Stimulated activated effector memory CD8-positive, alpha-beta T cell treated with anti-CD3 and anti-CD28 coated beads, Interleukin-12 subunit alpha, Interleukin-12 subunit beta, amount 100 ng/mL, for 72 hours (primary cell): ENCODE measurements at places on chromosomes 16 and 17.

DNA sequence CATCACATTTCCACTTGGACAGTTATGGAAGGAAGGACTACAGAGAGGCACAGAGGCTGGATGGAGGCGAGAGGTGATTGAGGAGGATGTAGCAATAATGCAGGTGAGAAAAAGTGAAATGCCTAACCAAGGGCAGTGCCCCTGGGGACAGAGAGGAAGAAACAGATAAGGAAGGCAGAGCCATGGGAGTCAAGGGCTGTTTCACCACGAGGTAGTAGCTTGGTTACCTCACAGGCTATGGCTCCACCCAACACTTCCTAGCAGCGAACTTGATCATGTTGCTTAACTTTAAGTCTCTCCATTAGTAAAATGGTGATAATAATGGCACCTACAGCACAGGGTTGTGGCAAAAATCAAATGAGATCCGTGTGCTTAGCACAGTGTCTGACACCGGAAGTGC, 83.9 kb downstream of the YPEL2 start:
- no peak for DNase-seq

DNA sequence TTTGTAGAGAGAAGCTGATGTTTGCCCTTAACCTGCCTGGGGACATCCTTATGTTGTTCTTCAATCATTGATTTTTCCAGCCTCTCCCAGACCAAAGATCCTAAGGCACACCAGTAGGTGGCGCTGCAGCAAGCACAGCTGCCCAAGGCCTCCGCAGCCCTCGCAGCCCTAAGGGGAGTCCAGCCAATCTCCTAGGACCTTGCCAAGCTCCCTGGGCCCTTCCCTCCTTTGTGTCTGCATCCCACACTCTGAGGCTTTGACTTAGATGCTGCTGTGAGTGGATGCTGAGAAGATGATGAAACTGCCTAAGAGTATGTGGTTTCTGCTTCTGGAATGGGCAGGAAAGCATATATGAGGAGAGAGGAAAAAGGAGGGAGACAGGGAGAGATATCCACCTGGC, 47.1 kb downstream of the SPACA3 start:
- no peak for DNase-seq

DNA sequence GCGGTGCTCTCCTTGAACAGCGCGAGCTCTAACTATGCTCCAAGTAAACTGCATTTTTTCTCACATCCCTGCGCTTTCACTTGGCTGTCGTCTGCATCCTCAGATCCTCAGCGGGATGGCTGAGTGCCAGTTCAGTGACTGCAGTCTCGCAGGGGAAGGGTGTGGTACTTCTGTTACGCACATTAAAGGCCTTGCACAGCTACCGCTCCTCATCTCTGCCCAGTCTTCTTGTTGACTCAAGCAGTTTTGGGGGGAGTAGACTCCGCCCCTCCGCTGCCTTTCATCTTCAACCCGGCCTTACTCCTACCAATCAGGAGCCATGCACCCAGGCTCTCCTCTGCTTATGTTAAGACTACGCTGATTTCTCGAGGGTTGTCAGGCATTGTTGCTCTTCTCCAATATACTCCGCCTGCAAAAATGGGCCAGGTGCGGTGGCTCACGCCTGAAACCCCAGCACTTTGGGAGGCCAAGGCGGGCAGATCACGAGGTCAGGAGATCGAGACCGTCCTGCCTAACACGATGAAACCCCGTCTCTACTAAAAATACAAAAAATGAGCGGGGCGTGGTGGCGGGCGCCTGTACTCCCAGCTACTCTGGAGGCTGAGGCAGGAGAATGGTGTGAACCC, 10.0 kb downstream of the ATP5PD start:
- no peak for DNase-seq

DNA sequence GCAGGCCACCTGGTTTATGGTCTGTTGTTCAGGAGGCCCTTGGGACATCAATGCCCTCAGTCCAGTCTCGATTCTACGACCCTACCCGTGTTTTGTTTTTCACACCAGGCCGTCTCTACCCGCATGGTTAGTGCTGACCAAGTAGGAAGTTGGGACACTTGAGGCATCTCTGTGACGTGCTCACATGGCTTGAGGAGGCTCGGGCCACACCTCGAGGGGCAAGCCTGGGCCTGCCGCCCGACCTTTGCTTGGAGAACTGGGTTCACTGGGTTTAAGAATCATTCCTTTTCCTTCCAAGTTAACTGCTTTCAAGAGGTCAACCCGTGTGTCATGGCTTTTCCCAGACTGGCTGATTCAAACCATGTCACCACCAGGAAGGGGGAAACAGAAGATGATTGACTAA, 86.8 kb downstream of the CMIP start:
- no peak for DNase-seq

- DNase-seq, result no peak
Measured at GRCh38 chr16:27190316-27190871, 12.9 kb upstream of the KDM8 start.

DNA sequence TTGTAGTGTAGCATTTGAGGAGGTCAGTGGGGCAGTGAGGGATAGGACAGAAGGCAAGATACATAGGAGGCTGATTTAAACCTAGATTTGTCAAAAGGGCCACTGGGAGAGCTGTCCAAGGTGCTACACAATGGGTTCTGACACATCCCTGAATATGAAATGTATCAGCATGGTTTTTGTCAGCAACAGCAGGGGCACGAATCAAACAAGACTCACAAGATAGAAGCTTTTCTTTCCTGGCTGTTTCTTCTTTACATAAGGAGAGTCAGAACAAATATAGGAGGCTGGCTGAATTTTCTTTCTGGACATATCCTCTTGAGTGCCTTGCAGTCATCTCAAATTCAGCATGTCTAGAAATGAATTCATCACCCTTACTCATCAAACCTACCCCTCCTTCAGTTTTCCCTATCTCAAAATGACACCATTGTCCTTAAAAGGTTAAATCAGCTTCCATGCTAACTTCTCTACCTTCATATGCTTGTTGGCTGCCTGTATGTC, 130.5 kb downstream of the NPIPB5 start:
- no peak for DNase-seq

DNA sequence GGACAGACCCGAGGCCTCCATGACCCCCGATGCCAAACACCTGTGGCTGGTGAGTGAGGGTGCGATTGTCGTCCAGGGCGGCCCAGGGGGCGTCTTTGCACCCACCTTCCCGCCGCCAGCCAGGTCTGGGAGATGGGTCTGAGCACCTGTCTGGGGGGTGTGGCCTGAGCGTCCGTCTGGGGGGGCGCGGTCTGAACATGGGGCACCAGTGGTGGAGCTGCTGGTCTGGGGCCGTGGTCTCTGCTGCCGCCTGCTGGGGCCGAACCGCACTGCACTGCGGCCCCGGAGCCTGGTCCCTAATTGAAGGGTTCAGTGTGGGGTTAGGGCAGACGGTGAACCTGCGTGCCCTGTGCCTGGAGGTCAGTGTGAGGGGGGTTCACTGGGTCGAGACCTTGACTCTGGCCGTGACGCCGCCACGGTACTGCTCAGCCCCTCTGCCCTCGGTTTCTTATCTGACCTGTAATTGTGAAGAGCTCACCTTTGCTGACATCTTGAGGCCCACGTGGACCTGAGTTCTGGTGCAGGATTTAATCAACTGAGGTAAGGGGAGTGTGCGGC, 12.6 kb upstream of the TCF25 start:
- DNase-seq, result peak; percentile 92

DNA sequence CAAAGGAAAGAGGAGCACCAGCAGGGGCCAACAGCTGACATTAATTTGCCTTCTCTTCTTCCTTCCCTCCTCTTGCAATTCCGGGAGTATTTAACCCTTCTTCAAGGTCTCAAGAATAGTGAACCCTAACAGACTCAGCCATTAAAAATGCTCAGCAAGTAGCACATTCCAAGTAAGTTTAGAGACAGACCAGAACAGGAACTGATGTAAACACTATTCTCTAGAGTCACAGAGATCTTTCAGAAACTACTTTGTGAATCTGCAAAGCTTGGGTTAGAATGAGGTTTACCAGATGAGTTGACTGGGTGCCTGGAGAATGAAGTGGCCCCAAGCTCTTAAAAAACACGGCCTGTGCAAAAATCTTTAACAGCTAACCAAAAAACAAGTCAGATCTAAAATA, 50.9 kb downstream of the TEX2 start:
- no peak for DNase-seq

DNA sequence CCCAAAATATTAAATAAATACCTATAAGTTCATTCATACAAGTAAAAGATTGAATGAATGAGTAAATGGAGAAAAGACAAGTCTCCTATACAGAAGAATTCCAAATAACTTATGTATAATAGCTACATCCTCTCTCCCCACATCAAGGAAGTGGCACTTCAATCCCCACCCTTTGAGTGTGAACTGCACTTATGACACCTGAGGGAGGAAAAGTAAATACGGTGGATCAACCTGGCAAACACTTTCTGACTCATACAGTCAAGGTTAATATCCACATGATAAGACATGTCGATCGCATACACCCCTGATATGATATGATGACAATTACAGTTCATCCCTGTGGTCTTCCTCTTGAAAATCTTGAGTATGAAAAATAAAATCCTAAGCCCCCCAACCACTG, 18.0 kb downstream of the SLFN12L start:
- no peak for DNase-seq

DNA sequence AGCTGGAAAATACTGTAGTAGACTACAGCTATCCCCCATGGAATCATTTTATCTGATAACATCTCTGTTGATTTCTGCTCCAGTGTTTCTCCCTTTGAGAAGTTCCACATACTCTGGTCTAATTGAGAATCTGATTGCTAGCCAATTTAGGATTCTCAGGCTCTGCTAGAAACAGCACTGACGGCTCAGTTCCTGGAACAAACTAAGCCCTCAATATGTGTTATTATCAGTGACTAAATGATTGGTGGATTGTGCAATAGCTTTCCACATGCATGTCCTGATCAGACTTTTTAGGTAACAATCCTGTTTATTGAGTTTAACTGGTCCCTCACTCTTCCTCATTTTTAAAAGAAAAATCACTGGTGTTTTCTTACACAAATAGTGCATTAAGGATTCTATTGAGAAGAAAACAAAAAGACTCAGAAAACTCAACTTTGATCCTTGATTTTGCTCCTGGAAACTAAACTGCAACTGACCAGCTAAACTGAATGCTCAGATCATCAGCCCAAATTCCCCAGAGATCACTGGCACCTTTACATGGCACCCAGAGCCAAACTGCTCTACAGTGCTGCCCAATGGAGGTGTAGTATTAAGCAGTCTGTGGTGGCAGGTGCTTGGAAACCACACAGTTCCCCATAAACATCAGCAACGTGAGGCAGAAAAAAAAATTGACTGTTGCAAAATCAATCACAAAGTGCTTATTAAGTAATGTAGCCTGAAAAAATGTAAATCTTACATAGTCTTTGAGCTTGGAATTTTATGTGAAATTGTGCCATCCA, 423.7 kb downstream of the TOX3 start:
- no peak for DNase-seq

DNA sequence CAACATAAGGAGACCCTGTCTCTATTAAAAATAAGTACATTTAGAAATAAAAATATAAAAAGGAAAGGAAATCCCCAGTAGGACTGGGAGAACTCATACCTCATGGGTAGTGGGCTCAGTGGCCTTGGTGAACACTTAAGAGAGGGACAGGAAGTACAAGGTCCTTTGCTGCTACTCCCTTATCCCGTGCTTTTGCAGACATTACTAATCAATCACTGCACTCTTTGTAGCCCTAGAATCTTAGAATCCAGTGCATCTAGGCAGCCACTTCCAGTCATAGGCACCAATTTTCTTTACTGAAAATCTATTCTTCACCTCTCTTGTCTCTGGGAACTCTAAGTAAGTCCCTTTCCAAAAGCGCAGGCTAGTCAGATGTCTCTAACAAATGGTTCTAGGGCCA, 183.1 kb downstream of the SNX29 start:
- DNase-seq, result no peak

DNA sequence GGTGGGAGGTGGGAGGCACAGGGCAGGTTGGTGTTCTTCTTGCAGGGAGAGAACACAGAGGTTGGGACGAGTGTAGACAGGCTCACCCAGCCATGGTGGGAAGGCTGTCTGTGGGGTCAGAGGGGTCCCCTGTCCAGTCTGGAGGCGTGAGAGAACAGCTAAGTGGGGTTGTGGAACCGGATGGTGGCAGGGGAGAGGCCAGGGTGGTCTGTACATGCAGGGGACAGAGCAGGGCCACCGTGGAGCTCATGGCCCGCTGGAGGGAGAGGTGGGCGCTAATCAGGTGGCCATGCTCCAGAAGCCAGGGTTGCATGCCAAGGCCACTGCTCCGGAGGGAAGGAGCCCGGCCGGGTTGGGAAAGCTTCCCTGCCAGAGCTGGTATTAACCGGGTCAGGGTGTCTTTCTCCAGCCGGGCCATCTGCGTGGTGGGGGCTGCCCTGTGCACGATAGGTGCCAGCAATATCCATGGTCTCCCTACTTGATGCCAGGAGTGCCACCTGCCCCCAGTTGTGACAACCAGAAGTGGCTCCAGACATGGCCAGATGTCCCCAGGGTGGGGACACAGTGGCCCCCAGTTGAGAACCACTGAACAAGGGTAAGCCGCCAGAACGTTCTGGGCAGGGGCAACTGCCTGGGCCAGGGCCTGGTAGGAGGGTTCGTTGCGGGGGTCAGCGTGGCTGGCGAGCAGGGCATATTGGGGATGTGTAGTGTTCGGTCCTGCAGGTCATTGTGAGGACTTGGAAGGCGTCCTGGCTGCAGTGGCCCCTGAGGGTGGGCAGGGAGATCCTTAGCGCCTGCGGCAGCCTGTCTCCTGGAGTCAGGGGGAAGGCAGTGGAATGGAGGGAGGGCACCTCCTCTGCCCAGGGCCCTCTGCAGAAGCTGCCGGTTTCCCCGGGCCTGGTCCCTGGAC, 5.1 kb downstream of the SNN start:
- no peak for DNase-seq

- no peak for DNase-seq
Measured at GRCh38 chr17:43736389-43736788, 22.2 kb downstream of the SOST start.

DNA sequence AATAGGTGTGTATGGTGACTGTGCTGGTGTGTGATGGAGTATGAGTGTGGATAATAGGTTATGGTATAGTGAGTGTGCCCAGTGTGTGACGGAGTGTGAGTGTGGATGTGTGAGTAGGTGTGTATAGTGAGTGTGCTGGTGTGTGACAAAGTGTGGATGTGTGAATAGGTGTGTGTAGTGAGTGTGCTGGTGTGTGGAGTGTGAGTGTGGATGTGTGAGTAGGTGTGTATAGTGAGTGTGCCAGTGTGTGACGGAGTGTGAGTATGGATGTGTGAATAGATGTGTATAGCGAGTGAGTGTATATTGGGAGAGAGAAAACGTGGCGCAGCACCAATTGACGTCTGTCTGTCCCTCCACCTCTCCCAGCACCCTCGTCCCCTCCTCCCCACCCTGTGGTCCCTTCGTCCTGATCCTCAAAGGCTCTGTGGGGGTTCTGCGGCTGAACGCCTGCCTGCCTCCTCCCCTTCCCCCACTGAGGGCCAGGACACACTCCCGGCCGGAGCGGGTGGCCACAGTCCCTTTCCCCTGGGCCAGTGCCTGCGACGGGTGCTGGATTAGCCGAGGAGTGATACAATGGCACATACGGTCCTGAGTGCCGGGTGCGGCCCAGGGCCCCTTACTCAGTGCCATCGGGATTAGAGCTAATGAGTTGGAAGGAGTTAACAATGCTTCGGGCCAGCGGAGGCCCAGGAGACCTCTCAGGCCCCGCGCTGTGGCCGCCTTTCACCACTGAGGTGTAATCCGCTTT, 160.0 kb downstream of the MRM1 start:
- DNase-seq, result no peak

- DNase-seq, result no peak
Measured at GRCh38 chr16:84095466-84095865, 21.3 kb downstream of the MBTPS1 start.
